ENCODE measurements at places on chromosomes 12 and 14.

GRCh38 chr12:119183942-119184695 lies 5.4 kb downstream of the HSPB8 start:
- DNase-seq, result no peak

DNA sequence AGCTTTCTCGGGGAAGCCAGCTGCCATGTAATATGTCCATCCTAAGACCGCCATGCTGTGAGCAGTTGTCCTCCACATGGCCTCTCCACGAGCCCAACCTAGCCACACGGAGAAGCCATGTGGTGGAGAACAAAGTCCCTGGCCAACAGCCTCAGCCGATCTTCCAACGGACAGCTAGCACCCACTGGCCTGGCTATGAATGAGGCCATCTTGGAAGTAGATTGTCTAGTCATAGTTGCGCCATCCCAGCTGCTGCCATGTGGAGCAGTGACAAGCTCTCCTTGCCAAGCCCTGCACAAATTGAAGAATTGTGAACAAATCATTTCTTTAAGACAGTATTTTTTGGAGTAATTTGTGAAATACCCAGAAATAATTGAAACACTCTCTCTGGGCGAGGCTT lies 49.3 kb upstream of the USP44 start:
- DNase-seq, result no peak

DNA sequence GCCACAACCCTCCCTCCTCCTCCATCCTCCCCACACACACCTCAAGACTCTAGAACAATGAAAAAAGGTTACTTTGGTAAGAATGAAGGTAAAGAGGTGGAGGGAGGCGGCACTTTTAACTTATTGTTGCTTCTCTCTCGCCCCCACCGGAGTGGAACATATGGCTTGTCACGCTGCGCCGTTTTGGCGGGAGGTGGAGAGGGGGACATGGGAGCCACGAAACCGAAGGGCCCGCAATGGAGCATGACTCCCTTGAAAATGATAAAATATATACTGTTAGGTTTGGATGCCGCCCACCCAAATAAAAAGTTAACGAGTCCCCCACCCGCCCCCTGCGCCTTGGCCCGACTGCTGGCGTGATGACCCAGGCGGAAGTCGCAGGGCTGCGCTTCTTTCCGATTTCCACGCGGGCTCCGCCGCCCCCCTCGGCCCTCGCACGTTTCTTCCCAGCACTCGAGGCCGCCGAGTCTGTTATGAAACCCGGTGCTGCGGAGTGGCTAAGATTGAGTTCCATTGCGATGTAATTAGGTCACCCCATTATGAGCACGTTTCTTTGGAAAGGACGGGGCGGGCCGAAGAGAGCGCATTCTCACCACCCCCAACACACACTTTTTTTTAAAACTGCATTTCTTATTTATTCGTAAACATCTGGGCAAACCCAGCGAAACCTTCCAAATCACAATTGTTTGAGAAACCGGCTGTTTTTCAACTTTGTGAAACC lies 1.4 kb upstream of the ZFP36L1 start:
- peak; percentile 76 for DNase-seq

DNA sequence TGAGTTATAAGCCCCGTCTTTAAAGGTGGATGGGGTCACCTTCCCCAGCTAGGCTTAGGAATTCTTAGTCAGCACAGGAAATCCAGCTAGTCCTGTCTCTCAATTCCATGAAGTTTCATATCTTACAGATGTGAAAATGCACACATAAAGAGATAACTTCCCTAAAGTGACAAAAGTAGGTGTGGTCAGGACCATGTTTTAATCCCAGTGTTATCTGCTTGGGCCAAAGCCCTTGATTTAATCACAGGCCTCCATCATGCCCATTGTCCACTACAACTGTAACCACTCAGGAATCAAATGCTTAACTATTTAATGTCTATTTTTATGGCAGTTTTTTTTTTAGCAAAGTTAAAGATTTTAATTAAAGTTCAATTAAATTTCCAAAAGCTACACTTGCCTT lies 194.4 kb upstream of the BTG1 start:
- DNase-seq, result no peak

DNA sequence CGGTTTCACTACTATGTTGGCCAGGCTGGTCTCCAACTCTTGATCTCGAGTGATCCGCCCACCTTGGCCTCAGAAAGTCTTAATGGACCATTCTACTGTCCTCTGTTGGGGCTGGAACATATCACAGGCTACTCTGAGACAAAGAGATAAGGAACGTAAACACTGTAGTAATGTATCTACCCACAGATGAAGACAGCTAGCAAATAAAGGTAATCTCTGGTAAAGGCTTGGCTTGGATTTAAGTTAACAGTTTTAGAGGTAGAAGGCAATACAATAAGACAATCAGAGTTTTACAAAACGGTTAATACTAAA lies 44.6 kb upstream of the ISM2 start:
- no peak for DNase-seq

GRCh38 chr14:22836301-22837113 lies at the start of gene MMP14:
Gene MMP14 (plus strand): TSS chr14:22836585. CDS start chr14:22836818, 233 bp downstream.
- no peak for DNase-seq

DNA sequence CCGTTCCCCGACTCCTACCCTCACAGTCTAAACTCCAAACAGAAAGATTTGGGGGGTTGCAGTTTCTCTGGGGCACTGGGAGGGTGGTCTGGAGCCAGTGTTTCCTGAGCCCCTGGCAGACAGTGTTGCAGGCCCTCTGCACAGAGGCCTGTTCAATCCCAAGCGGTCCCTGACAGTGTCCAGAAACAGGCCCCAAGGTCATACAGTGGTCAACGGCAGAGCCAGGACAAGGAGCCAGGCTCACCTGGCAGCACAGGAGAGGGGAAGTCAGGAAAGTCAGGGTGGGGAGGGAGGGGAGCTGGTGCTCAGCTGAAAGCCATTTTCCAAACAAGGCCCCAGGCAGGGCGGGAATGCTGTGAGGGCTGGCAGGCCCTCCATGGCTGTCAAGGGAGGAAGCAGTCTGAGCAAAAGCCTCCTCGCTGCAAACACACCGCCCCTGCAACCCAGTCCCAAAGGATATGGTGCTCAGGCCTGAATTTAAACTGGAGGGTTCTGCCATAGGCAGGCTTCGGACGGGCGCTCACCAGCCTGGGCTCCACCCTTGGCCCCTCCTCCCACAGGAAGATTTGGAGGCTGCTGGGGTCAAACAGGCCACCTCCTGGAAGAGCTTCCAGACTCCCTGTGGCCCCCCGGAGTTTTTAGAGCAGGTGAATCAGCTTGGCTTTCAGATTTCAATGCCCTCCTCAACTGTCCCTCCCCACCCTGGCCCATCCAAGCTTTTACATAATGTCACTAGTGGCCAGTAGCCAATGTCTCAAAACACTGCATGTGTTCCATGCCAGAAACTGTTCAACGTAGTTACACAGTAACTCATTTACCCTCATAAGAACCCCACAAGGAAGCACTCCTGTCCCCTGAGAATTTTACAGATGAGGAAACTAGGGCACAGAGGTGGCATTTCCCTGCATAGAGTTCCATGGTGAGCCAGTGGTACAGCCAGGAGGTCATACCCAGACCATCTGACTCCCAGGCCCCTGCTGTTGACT lies 41.5 kb downstream of the CHGA start:
- no peak for DNase-seq

DNA sequence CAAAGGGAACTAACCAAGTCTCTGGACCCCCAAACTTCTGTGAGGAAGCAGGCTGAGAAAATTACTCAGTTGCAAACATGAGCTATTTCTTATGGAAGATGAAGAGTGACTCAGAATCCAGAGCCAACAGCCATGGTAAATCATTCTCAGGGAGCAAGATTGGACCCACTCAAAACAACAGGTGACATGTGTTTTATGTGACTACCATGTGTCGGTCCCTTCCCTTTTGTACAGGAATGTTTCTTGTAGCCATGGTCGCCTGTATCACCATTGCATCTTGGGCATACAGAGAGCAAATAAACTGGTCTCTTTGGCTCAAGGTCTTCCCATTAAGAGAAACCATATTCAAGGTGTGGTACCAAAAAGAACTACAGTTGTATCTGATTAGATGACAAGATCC lies 75.4 kb upstream of the COCH start:
- no peak for DNase-seq

DNA sequence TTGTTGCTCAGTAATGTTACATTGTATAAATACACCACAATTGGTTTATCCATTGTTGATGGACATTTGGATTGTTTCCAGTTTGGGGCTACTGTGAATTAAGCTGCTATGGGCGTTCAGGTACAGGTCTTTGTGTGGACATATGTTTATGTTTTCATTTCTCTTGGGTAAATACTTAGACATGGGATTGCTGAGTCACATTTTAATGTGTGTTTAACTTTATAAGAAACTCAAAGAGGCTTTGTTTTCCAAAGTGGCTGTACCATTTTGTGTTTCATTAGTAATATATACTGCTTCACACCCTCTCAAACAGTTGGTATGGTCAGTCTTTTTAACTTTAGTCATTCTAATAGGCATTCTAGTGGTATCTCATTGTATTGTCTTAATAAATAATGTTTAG lies 225.0 kb downstream of the SPTSSA start:
- DNase-seq, result no peak

DNA sequence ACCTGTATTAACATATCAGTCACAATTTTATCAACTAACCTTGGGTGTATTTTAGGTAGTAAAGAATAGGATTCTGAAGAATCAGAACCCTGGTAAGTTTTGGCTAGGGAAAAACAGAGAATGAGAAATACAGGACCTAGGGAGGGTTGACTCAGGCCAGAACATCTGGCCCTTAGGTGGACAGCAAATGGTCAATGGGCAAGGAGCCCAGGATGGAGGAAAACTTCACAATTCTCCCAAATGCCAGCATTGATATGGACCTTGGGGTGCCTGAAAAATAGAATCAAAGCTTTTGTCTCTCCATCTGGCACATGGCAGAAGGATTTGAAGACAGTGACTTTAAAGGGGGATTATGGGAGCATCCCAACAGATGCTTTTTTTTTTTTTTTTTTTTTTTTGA lies 32.7 kb upstream of the PRPF39 start:
- DNase-seq, result no peak

GRCh38 chr12:33330940-33331339 lies 108.7 kb downstream of the SYT10 start:
- DNase-seq, result no peak

DNA sequence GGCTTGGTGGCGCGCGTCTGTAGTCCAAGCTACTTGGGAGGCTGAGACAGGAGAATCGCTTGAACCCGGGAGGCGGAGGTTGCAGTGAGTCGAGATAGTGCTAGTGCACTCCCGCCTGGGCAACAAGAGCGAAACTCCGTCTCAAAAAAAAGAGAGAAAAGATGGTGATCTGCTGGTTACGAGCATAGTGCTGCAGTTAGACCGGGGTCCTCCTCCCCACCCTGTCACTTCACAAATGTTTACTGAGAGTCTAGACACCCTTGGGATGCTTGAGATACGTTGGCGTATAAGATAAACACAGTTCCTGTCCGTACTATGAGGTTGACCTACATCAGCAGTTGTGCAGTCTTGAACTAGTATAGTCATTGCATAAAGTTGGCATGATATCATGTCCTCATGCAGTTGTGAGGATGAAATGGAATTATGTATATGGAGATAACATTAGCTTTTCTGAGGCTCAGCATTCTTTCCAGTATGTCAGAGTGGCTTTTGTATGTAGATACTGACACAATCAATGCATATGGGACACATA lies 787 bp downstream of the ACAD10 start:
- no peak for DNase-seq

DNA sequence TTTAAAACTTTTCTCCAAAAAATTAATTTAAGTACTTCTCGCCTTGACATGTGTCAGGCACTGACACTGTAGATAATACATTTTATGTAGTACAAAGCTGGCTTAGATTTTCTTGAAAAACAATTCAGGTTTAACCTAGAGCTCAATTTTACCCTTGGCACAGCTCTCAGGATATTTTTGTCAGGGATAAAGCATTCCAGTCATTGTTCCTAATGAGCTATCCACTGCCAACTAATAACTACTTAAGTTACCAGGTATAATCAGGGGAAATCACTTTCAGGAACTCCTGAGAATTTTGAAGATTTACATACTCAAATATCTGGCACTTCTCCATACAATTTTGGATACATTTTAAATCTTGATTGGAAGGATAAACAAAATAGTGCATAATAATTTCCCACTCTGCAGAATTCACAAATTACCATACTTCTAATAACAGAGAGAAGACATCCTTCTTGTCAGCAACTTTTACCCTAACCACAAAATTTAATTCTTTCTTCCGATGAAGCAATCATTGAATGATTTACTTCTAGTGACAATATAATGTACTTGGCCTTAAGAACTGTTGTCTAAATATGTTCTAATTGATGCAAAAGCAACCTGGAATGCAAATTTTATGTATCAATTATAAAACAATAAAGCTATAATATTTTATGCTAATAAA lies 4.8 kb downstream of the RASSF9 start:
- no peak for DNase-seq

- DNase-seq, result no peak
Observed at GRCh38 chr14:88026890-88027289, 22.0 kb downstream of the GPR65 start.

- no peak for DNase-seq
Observed at GRCh38 chr14:78141590-78141989, 28.6 kb upstream of the NRXN3 start.

GRCh38 chr12:50275556-50275955 lies 7.8 kb downstream of the LIMA1 start:
- DNase-seq, result no peak

GRCh38 chr14:31545328-31545727 lies 15.9 kb upstream of the NUBPL start:
- no peak for DNase-seq

DNA sequence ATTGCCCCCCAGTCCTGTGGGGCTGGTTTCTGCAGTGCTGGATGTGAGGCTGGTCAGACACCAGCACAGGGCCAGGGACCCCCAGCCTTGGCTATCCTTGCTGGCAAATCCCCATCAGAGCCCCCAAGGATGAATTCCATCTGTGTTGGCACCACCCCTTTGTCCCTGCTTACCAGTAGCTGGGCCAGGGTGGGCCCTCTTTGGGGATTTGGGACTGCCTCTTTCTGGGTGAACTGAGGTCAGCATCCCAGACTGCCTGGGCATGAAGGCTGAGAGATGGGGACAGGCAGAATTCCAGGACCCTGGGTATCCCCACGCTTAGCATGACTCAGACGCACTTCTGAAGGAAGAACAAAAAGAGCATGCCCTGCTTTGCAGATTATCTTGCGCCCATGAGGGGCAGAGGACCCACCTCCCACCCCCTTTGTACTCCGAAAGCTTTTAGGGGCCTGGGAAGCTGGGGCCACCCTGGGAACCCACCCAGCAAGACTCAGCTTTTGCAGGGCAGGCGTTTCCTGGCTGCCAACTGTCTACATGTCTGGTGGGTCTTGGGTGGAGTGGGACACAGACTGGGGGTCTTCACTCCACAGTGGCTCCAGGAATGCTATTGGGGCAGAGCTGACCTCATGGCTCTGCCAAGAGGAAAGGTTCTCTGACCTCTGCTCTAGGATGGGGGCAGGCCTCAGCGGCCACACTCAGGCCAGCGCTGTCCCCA lies 26.8 kb downstream of the RFLNA start:
- DNase-seq, result no peak

Measured in stimulated activated CD4-positive, alpha-beta T cell treated with anti-CD3 and anti-CD28 coated beads, Interleukin-15, amount 100 ng/mL, for 1 hour (primary cell).